H9 (cell line): ENCODE measurements at places on chromosomes 7 and 10.

DNA sequence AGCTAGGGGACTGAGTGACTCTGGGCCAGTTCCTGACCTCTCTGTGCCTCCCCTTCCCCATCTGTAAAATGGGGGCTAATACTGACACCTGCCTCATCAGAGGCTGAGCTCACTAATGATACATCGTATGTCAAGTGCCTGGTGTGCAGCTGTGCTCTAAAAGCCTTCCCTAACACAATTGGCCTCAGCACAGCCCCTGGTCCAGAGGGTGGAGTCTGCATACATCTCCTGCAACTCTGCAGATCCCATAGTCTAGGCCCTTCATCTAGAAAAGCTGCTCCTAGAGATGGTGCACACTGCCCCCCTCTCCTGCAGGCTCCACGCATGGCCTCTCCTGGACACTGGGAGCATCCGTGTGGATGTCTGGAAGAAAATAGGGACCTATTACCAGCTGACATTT, 255.0 kb downstream of the RPS24 start:
- DNase-seq = no peak

DNA sequence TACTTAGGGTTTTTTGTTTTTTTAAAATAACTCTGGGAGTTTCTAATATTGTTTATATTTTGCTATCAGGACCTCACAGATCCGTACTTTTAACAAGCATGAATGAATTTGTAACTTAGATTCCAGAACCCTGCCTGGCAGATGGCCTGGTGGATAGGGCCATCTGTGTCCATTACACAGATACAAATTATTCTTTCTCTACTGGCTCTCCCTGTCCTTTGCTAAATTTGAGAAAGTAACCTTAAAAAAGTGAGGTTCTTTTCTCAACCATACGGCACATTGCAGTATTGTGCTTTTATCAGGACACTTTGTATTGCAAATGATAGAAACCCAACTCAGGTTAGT, 26.6 kb downstream of the LCOR start:
- no peak for DNase-seq

GRCh38 chr7:79709574-79710409, 256.3 kb upstream of the MAGI2 start:
- DNase-seq = no peak

- no peak for DNase-seq
Measured at GRCh38 chr10:21661935-21662334, 127.9 kb downstream of the MLLT10 start.

- no peak for DNase-seq
Measured at GRCh38 chr10:98611436-98611835, 164.7 kb upstream of the HPS1 start.

DNA sequence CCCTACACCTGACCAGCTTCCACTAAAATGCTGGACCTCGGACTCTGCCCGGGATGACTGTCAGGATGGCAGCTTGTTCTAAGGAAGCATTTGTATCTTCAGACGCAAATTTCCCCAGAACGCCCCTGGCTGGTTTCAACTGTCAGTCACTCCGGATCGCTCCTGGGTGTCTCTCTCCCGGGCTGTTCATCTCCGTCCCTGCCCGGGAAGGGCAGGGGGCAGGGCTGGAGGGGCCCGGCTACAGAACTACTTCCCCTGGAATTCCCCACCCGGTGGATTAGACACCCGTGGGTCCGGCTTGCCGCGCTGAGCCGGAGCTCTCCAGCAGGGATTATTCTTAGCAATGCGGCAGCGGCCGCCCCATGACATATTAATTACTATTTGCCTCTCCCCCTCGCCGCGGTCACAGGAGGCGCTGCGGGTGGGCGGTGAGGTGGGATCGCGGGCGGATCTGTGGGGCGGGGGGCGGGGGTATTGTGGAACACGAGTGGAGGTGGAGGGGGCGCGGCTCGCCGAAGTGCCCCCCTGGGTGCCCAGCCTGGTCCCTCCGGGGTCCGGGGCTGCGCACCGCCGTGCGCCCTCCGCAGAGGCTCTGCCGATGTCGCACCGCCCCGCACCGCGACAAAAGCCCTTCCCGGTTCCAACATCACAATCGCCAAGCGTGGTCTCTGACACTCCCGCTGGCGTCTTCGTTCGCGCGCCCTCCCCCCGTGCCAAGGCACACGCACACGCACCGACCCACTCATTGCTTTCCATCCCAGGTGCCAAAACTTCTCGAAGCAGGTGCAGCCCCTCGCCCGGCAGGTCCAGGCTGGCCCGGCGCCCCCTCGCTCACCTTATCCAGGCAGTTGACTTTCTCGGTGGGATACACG, 276.1 kb upstream of the NEBL start:
- DNase-seq = peak; percentile 36

GRCh38 chr10:6014241-6014761, 37.0 kb upstream of the IL15RA start:
- DNase-seq = peak; percentile 49

DNA sequence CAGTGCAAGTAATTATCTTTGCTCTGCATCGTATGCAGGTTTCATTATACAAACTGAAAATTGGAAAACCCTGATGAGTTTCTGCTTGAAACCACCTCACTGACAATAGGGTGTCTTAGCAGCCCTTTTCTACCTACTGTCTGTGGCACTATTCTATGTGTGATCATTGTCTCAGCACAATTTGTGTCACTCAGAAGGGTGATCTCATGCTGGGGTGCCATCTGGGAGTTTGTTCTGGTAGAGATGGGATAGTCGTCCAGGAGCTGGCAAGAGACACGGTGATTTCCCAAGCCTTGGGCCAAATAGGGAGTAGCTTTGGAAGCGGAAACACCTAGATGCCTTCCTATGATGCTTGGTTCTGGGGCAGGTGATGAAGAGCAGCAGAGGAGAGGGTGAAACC, 186.3 kb downstream of the FRMD4A start:
- no peak for DNase-seq

DNA sequence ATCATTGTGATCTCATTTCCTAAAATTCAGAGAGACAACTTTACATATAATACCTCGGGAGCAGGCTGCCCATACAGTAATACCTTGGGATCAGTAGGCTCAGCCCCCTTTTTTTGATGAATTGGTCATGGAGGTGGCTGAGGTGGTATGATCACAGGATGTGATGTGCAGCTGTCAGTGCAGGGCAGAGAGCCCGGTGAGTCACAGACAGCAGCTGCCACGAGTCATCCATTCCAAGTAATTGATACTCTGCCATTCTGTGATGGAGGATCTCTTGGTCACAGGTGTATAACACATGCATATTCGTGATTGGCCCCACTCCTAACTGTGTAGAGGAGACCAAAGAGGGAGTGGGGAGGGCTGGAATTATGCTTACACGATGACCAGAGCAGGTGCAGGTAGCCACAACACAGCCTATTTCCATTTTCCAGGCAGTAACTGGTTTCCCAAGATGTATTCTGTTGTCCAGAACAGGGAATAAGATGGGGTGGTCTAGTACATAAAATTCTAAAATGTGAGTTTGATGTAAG, 14.1 kb downstream of the NRCAM start:
- DNase-seq = no peak

DNA sequence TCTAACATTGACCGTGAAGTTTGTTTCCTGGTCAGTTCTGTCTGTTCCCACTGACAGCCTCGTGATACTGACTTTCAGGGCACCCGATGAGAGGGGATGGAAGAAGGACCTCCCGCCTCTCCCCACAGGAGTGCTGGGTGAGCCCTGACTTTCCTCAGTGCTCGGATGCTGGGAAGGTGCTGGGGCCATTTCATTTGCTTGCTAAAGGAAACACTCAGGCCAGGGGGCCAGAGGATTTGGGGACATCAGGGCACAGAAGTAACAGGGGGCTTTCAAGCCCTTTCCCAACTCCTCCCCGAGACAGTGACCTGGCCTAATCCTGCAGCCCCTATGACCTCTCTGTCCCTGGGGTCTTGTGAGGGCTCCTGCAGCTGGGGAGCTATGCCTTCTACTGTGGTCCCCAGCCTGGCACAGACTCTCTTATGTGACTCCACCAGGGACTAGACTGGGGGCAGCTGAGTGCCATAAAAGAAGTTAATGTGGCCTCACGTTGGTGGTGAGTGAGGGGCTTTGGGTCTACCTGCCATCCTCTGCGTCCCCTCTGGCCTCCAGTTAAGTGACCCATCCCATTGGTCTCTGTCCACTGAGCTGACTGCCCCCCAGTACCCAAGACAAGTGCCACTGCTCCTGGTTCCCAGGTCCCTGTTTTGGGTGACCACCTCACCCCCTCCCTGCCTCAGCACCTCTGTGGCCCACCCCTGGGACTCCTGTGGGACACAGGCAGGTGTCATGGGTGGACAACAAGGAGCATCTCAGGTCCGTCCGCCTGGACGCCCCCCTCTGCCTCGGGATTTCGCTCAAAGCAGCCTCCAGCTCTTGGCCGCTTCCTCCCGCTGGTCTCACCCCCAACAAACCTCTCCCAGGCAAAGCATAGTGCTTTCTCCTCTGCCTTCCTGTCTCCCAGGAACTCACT, 33.4 kb upstream of the HSPA12A start:
- DNase-seq = no peak

DNA sequence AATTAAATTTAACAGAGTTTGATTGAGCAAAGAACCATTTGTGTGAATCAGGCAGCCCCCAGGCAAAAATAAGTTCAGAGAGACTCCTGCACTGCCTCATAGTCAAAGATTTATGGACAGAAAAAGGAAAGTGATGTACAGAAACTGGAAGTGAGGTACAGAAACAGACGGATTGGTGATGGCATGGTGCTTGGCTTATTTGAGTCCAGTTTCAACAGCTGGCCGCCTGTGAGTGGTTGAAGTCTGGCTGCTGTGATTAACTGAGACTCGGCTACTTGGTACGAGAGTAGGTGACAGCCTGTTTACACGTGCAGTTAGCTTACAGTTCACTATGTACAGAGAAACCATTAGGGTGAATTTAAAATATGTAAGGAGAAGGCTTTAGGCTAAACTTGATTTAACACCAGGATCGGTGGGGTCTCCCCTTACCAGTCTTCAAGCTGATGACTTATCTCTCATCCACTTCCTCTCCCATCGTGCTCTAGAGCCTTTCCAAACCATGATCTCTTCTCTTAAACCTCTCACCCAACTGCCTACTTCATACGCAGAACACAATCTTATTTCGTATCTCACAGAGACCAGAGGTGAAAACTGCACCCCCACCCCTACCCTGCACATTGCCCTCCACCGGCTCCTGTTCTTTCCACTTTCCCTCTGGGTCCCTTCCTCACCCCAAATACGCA, 5.0 kb upstream of the MSMB start:
- no peak for DNase-seq

DNA sequence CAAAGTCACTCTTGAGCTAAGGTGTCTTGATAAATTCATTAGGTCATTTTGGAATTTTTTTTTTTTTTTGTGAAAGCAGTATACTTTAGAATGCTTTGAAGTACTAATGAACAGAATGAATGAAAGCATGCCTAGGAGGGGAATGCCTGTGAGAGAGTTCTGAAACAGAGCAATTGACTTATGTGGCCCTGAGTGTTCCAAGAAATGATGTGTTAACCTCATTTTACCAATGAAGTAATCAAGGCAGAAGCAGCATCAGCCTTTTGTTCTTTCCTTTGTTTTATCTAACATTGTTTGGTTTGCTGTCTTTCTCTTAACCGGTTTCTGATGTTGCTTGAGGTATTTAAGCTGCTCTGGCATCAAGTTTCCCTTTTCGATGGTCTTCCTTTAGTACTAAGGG, 154.6 kb upstream of the HGF start:
- DNase-seq = no peak

DNA sequence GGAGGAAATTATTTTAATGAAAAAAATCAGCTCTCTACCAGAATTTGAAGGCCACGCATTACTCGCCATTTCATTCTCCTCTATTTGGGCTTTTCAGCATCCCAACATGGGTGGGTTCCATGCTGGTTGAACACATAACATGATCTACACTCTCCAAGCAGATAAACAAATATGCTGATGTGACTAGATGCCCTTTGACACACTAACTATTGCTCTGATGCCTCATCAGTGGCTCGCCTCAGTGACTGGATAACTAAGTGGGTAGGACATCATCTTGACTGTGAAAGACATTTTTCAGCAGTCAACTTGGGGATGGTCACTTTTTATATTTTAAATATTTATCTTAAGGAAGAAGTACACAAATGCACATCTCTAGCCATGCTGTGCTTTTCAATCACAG, 113.9 kb upstream of the LAMB4 start:
- DNase-seq = no peak

DNA sequence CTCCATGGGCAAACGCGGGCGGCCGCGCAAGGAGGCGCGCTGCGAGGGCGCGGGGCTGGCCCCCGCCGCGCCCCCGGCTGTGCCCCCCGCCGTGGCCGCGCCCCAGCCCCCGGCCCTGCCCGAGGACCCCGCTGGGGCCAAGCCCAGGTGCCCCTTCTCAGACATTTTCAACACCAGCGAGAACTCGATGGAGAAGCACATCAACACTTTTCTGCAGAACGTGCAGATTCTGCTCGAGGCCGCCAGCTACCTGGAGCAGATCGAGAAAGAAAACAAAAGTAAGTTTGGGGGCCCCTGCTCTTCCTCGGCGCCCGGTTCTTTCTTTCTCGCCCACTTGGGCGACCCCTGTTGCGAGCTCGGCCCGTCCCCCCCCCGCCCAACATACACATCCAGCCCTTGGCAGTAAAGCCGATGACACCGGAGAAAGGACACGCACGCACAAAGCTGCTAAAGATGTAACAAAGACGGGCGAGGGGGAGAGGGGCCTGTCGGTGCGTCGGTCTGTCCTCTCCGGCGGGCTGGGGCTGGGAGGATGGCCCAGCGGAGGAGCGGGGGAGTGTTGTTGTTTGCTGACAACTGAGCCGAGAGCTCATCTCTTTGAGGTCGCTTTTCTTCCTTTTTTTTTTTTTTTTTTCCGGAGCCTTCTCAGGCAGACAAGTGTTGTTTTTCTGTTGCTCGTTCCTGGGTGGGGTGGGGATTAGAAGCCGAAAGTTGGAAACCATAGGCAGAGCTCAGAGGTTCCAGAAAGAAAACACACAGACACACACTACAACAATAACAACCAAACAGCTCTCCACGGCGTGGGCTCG, 604 bp downstream of the MXI1 start:
- peak; percentile 57 for DNase-seq

- no peak for DNase-seq
Measured at GRCh38 chr7:99235925-99236324, 28.0 kb upstream of the KPNA7 start.

DNA sequence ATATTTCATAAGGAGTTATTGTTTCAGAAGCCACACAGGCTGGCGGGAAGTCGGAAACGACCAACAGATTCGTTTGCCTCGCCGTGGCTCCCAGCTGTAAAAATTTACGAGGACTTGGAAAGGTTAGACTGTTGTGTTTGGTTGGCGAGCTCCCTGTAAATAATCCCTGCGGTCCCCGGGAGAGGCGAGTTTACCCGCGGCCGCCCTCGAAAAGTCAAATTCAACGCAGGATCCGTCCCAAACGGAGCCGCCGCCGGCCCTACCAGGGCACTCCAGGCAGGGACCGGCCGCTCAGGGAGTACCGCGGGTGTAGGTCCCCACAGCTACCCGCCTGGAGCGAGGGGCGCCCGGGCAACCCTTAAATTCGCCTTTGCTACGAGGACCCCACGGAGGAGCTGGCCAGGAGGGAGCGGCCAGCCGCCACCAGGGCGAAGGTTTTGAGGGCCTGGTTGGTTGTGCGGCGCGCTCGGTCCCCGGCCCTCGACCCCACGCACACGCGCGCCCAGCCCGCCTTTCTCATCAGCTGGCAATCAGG, 726 bp upstream of the HOXA9 start:
- DNase-seq = no peak
